ENCODE measurements at places on chromosomes 7 and 10.
A peak's percentile ranks its signal among the peaks of the same experiment; 100 is the strongest.

DNA sequence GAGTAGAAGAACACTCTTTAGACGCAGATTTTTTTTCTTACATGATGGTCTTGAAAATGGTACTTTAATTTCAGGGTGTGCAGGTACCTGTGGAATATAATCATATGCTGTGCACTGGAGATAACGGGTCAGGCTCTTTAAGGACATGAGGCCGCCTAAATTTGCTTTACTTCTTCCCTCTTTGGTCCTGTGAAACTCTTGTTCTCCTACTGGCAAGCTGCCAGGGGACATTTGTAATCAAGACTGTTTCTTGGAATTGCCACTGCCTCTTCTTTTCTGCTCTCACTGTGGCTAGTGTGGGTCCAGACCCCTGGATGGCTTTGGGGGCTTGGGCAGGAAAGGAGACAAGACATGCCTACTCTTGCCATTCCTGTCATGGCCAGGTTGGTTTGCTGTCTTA is 146.0 kb downstream of the SND1 start:
- DNase-seq, result no peak

DNA sequence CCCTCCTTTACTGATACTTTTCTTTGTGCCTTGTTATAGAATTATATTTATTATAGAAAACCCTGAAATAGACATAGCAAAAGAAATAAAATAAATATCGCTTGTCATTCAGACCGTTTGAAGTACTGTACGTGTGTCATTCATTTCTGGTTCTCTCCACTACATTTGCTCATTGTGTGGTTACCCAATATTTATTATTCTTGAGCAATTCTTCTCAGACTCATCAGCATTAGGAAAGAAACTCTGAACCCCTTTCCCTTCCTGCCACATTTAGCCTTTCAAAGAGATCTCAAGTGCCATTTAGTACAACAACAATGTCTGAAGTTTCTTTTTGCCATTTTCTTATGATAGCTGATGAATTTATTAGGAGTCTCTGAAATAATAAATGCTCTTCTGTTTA is 154.1 kb downstream of the KIAA1217 start:
- DNase-seq, result no peak

- DNase-seq, result no peak
These were observed 118.3 kb downstream of the ZNF37A start for GRCh38 chr10:38212460-38212859.

GRCh38 chr7:70614237-70615045 is 517.5 kb upstream of the GALNT17 start:
- DNase-seq, result peak; percentile 52
